Airway epithelial cell (primary cell): ENCODE measurements at places on chromosomes 7 and 10. TPM values are rescaled to one million over a fixed set of nuclear protein-coding genes. Genes with fewer than 3 reads are reported as not detected.

Gene EPHA1
- 74.0 and 87.5 TPM in 2 replicates for total RNA-seq

Gene TUBB8
- not detected in 2 replicates for total RNA-seq

Gene CLDN4
- 126 and 137 TPM in 2 replicates for total RNA-seq

Gene SPDYE1
- not detected in 2 replicates for total RNA-seq

Gene LARP4B
- 32.7 and 44.6 TPM in 2 replicates for total RNA-seq

Gene SLC26A3
- total RNA-seq: not detected in 2 replicates

Gene TM9SF3
- 52.1 and 54.7 TPM in 2 replicates for total RNA-seq

Gene CPA4
- total RNA-seq: 30.4 and 31.7 TPM in 2 replicates

Gene XRCC2
- 4.3 and 6.1 TPM in 2 replicates for total RNA-seq

Gene CTAGE4
- 1.4 and 1.5 TPM in 2 replicates for total RNA-seq

Gene GNGT1
- total RNA-seq: not detected in 2 replicates

Gene MYH16
- 0.35 and 1.2 TPM in 2 replicates for total RNA-seq

Gene SFTPA1
- not detected in 2 replicates for total RNA-seq

Gene PON2
- total RNA-seq: 72.4 and 74.0 TPM in 2 replicates

Gene SFTPA2
- total RNA-seq: not detected in 2 replicates

Gene SGCE
- total RNA-seq: 21.7 and 34.5 TPM in 2 replicates

Gene INA
- total RNA-seq: 2.4 and 3.7 TPM in 2 replicates

Gene ANLN
- total RNA-seq: 90.5 and 116 TPM in 2 replicates

Gene CLCN1
- 0.21 TPM in 1 of 2 replicates, not detected in the other for total RNA-seq

Gene CALHM3
- total RNA-seq: not detected in 2 replicates

Gene RNF148
- not detected in 2 replicates for total RNA-seq

Gene NEUROD6
- not detected in 2 replicates for total RNA-seq

Gene RNF32
- 1.3 and 2.3 TPM in 2 replicates for total RNA-seq

Gene FEZF1
- total RNA-seq: not detected in 2 replicates

Gene OR2A7
- 2.5 and 2.7 TPM in 2 replicates for total RNA-seq

Gene OR2A12
- not detected in 2 replicates for total RNA-seq

Gene LIPN
- 0.42 and 0.93 TPM in 2 replicates for total RNA-seq

Gene FAM25C
- 8.0 and 9.6 TPM in 2 replicates for total RNA-seq

Gene VWC2
- not detected in 2 replicates for total RNA-seq

Gene OR13A1
- not detected in 2 replicates for total RNA-seq

Gene PKD2L1
- total RNA-seq: not detected in 2 replicates

Gene PTPN20
- total RNA-seq: 0.63 and 4.2 TPM in 2 replicates

Gene PDZD7
- total RNA-seq: 0.88 and 1.2 TPM in 2 replicates

Gene PIP
- total RNA-seq: not detected in 2 replicates

Gene LRRC18
- not detected in 2 replicates for total RNA-seq

Gene ASL
- total RNA-seq: 40.2 and 49.4 TPM in 2 replicates
